ENCODE measurements at places on chromosomes 2 and 18. TPM values are rescaled to one million over a fixed set of nuclear protein-coding genes. Genes with fewer than 3 reads are reported as not detected.

CCDC102B gene
- 20.1 TPM for total RNA-seq

PTPRM gene
- 45.4 TPM for total RNA-seq

RBM44 gene
- total RNA-seq, result 5.1 TPM

NR4A2 gene
- 7.8 TPM for total RNA-seq

SLC9A4 gene
- total RNA-seq, result 0.62 TPM

ITGAV gene
- total RNA-seq, result 73.2 TPM

CABYR gene
- total RNA-seq, result 34.6 TPM
